ENCODE measurements at places on chromosomes 16 and 17.

DNA sequence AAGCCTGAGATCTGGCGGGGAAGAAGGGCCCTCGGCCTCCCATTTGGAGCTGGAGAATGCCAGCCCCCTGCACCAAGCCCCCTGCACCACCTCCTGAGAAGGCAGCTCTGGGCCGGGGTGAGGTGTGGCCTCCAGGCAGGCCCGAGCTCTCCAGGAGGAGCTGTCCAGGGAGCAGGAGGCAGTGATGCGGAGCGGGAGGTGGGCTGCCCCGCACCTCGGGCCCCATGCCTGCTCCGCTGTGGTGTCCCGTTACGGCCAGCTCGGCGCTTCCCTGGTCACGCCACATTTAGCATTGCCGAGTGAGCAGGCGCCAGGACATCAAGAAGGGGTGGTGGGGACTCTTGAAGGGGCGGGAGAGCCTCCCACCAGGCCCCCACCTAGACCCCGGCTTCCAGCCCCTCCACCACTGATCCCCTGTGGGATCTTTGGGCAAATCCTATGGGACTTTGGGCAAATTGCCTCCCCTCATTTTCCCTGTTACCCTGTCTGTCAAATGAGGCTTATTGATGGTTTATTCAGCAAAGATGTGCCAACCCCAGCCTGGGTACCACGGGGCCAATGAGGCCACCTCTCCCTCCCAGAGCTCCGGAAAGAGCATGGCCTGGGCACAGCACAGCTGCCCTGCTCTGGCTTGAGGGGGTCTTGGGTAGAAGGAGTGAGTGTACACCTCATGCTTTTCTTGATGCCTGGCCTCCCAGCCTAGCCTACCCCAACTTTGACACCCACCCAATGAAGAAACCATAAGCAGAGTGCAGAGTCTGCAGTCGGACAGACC is 15.3 kb downstream of the FOXN1 start:
- DNase-seq: no peak

DNA sequence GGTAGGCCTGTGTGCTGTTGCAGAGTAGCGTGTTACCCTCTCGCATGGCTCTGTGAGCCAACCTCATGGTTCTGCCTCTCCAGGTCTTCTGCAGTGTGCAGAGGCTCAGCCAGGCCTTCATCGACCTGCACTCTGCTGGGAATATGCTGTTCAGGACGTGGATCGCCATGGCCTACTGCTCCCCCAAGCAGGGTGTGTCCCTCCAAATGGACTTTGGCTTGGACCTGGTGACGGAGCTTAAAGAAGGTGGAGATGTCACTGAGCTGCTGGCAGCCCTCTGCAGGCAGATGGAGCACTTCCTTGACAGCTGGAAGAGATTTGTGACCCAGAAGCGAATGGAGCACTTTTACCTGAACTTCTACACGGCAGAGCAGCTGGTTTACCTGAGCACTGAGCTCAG is 75.8 kb upstream of the ENDOV start:
- no peak for DNase-seq

GRCh38 chr16:23902748-23903414 is 67.1 kb downstream of the PRKCB start:
- DNase-seq: no peak

GRCh38 chr17:4815043-4815675 is 8.2 kb downstream of the PLD2 start:
- no peak for DNase-seq

DNA sequence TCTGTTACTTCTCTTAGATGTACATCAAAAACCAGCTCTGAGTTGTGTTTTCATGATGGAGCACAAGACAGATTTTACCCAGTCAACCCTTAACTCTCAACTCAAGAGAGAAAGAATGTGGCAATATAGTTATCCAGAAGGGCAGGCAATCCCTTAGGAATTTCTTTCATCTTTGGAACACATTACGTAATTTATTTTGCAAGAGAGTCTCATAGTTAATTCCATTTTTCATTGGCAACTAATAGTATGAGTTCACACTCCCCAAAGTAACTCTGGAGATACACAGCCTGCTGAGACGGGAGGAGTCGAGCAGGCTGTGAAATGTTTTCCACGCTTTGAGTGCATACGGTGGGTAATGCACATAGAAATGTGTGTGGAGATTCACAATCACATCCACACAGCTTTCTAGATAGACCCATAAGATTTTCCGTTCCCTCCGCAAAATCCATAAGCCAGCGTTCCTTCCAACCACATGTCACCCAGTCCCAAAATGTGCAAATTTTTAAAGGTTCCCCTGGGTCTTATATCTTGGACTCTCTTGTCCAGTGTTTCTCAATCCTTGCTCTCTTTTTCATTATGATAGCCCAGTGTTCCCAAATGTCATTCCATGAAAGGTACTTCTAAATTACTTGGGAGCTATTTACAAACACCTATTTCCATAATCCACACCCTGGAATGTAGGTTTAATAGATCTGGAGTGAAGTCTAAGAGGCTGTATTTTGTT is 8.4 kb upstream of the CDRT4 start:
- DNase-seq: no peak

DNA sequence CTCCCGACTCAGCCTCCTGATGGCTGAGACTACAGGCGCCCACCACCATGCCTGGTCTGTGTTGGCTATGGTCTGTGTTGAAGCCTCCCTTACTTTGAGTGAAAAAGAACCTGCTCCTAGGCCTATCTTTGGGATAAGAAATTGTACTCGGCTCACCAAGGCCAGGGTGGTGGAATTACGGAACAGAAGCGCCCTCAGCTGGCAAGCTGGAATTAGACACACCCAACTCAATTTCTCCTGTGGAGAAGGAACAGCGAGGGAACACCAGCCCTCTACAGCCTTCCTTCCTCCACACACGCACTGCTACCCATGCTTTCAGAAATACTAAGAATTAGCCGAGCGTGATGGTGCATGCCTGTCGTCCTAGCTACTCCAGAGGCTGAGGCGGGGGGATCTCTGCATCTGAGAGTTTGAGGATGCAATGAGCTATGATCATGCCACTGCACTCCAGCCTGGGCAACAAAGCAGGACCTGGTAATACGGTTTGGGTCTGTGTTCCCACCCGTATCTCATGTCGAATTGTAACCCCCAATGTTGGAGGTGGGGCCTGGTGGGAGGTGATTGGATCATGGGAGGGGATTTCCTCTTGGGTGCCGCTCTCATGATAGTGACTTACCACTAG is 40.1 kb upstream of the RBBP6 start:
- peak; percentile 7 for DNase-seq

DNA sequence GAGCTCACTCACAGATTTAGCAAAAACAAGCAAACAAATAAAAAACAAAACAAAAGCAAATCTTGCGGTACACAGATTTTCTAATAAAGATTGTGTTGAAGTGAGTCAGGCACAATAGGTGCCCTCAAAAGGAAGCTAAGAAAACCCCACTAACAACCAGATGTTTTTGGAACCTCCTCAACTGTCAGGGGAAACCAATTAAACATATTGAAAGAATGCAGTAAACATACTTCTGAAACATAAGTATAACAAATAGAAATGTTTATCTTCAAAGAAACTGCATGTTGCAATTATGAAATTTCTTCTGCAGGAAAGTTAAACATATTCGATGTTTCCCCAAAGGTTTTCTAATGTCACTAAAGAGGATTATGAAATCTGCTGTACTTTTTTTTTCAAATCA is 110.5 kb upstream of the CORO6 start:
- DNase-seq: no peak

GRCh38 chr17:74272731-74273201 is 1.3 kb upstream of the DNAI2 start:
- DNase-seq: no peak

DNA sequence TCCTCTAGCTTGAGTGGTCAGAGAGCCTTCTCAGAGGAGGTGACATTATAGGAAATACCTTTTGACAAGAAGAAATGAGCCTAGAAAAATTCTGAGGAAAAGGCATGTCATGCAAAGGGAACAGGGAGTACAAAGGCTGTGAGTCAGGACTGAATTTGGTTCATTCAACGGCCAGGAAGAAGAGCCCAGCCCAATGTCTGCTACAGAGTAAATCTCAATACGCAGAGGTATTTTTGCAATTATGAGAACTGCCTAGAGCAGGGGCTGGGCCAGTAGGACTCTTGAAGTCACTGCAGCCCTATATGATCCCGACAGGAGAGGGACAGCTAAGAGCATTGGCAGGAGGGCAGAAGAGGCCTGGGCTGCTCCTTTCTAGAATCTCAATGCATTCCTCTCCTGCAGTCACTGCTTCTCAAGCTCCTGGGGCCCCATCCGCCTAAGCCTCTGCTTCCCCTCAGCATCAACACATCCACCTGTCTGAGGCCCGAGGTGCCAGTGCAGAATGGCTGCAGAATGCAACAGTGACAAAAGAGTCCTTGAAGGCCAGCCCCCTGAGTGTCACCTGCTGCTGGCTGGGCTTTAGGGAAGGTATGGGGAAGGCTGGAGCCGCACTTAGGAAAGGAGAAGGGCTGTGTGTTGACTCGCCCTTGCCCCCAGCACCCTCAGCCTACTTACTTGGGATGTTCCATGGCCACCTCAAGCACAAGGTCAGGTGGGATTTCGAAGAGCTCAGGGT is 20.1 kb downstream of the NOS2 start:
- no peak for DNase-seq

DNA sequence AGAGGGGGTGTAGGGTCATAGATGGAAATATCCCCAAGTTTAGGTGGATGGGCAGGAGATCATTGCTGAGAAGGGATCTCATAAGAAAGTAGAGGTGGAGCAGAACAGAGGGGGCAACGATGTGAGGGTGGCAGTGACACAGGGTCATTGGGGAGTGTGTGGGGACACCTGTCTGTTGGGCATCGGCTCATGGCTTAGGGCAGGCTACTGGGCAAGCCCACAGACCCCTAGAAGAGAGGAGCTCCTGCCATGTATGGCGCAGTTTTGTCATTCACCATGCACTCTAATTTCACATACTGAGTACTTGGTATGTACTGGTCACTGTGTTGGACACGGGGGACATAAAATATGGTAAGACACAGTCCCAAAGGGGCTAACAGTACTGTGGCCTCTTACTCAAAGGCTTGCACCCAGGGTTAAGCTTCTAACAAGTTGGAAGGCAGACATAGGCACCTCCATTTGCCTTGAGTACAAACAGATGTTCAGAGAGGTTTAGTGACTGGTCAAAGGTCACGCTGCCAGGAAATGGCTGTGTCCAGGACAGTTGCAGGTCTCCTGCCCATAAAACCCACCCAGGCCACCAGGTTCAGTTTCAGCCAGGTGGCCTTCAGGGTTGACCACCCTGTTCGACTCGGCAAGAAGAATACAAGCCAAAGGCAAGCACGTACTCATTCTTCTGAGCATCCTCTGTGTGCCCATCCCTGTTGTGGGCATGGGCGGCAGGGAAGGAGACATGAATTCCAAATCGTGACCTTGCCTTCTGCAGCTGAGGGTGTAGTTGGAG is 580.2 kb downstream of the KCNJ18 start:
- DNase-seq: no peak

- no peak for DNase-seq
Observed at GRCh38 chr16:83315271-83315670, 492.5 kb upstream of the HSBP1 start.

- no peak for DNase-seq
Observed at GRCh38 chr16:51508490-51509212, 357.6 kb upstream of the SALL1 start.

GRCh38 chr17:73750975-73751374 is 106.7 kb upstream of the SDK2 start:
- no peak for DNase-seq

DNA sequence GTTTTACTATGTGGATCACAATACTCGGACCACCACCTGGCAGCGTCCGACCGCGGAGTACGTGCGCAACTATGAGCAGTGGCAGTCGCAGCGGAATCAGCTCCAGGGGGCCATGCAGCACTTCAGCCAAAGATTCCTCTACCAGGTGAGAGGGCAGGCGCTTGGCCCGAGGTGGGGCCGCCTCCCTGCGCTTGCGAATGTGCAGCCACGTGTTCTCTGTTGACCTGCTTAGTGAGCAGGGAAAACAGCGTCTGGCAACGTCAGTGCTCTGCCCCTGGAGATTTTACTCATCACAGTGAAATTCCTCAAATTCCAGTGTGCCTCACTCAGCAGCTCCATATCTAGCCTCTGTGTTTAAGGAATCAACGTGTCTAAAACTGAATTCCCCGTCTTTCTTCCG is 33.4 kb upstream of the CLEC18A start:
- DNase-seq: no peak

DNA sequence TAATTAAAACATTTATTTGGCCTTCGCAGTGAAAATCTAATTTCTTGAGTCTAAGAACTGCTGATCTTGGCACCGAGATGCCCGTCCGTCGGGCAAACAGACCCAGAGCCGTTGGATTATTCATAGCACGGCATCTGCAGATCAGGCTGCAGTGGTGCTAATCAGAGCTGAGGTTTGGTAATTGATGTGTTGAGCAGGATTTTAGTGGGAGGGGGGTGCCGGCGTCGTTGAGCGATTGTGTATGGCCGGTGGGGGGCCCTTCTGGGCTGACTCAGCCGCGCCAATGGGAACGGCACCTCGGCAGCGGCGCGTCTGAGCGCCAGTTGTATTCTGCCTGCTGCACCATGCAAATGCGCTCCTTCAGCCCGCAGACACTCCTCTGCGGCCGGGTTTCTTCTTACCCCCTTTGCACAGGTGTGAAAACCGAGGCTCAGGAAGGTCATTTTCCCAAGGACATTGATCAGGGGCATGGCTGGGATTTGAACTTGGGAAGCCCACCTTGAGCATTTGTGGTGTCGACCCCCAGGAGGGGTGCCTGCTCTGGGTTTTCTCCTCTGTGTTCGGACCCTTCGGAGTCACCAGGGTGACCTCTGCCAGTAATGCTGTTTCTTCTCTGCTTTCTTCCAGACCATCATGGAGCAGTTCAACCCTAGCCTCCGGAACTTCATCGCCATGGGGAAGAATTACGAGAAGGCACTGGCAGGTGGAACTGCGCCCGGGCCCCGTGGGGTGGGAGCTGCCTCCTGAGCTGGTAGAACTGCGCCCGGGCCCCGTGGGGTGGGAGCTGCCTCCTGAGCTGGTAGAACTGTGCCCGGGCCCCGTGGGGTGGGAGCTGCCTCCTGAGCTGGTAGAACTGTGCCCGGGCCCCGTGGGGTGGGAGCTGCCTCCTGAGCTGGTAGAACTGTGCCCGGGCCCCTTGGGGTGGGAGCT is 18.4 kb downstream of the BAIAP2 start:
- DNase-seq: no peak

GRCh38 chr16:3189869-3190268 is 1.9 kb downstream of the OR1F1 start:
- DNase-seq: no peak

GRCh38 chr17:33381201-33381600 is 88.1 kb upstream of the ASIC2 start:
- no peak for DNase-seq

GRCh38 chr16:61909074-61909473 is 127.2 kb downstream of the CDH8 start:
- no peak for DNase-seq

DNA sequence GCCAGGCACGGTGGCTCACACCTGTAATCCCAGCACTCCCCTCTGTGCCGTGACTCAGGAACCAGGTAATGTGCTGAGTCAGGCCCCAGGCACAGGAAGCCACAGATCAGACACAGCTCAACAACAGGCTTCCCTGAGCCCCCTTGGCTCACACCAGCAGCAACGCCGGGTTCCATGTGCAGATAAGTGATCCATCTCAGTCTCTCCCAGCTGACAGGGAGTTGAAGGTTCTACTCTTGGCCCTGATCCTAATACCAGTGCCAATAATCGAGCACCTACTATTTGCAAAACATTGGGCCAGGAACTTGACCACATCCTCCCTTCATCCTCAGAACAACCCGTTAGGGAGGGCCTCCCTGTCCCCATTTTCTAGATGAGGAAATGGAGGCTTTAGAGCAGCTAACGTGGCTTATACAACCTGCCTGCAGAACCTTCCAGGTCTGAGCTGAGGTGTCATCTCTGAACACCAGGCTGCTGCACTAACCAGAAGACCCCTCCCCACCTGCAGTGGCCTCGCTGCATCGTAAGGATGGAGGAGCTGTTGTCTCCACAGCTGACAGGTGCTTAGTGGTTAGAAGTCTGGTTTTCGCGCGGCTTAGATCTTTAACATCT is 64.8 kb upstream of the AMZ2 start:
- peak; percentile 52 for DNase-seq
